Calu3 (cell line): ENCODE measurements at places on chromosomes 2 and 18.
A peak's percentile ranks its signal among the peaks of the same experiment; 100 is the strongest.

GRCh38 chr2:104049981-104050380, 803.9 kb upstream of the POU3F3 start:
- DNase-seq: no peak

DNA sequence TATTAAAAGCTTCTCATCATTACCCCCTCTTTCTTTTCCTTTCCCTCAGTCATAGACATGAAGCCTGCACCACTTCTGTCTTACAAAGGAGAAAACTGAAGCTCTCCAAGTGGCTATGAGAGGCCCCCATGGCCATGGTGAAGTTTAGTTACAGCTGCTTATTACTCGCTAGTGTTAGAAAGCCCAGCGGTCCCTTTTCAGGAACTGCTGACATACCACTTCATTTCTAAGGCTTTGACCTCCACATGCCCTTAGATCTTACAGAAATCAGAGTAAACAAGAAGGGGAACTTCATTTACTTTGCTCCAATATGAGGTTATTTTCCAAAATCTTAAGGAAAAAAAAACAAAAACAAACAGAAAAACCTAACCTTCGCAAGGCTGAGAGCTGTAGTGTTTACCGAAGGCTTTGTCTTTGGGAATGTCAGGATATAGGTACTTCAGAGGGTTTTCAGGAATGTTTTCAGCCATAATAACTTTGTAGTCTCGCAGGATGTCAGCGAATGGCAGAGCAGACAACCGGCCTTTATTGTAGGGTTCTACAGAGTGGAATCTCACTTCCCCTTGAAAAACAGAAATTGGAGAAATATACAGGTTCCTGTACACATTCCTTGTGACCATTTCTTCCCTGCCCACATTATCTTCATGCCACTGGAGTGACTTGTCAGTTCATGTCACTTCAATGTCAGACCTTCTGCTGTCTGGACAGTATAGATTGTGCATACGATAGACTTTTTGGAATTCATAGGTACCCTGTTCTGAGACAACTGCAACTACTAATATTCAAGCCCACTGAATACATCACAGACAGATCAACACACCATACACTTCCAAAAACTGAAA, 18.8 kb upstream of the STAT1 start:
- no peak for DNase-seq

DNA sequence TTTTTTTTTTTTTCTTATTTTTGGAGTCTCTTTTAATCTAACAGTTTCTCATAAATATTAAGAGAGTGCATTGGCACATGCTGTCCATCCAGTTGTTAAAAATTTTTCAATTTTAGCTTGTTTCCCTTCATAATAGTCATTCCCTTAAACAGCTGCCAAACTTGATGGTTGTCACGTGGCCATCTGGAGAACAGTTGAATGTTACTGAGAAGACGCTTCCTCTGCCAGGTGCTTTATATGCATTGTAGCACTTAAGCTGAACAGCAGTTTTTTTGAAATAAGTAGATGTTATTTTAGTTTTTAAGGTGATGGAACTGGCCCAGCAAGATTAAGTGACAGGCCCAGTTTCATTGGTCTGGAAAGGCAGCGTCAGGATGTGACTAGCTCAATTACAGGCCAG, 3.3 kb downstream of the SMARCAL1 start:
- no peak for DNase-seq

DNA sequence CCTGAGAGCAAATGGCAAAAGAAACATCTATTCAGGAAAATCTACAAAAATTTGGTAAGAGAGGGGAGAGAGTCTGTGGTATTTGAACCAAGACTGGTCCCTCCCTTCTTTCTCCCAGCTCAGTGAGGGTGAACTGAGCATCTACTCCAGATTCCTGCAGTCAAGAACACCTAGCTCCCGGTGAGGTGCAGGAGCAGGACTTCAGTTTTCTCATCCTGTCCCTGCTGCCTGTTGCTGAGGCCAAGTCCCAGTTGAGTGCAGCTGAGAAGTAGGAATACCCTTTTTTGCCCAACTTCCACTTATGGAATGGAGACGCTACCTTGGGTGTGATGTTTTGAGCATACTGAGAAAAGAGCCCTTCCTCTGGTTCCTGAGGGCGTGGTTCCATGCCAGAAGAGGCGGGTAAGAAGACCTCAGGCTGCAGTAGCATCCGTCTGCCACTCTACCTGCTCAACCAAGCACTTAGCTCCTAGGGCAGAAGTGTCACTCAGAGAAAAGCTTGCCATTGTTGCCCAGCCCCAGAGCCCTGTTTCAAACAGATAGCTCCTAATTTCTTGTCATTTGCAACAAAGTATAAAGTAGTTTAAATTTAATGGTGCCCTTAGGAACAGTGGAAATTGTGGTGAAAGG, 112.9 kb downstream of the SOS1 start:
- no peak for DNase-seq

- DNase-seq: no peak
These were observed 58.2 kb downstream of the GLI2 start for GRCh38 chr2:120793682-120794403.

GRCh38 chr2:8659092-8659734, 22.6 kb upstream of the ID2 start:
- DNase-seq: no peak

- DNase-seq: no peak
These were observed 30.1 kb downstream of the MBP start for GRCh38 chr18:77102259-77103040.

DNA sequence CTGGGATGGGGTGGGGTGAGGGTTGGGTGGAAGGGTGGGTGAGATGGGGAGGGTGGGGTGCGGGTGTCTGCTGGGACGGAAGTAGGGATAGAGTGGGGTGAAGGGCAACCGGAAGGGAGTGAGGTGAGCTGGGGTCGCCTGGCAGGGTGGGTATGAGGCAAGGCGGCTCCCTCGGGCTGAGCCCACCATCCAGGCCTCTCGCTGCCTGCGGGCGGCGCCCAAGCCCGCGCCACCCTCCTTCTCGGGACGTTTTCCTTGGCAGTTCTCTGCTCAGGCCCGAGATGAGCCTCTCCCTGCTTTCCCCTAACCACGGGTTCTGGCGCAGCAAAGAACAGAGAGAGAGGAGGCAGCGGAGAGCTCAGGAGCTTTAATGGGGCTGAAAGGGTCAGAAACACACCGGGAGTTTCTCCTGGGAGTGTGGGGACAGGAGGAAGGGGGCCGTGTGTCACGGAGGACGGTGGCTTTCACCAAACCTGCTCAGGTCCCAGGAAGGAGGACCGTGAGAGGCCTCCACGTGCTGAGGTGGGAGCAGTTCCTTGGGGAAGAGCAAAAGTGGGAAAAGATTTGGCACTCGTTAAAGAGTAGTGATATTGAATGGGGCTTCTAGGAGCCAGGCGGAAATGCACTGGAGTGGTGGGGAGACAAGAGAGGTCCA, 4.1 kb downstream of the FEV start:
- no peak for DNase-seq

DNA sequence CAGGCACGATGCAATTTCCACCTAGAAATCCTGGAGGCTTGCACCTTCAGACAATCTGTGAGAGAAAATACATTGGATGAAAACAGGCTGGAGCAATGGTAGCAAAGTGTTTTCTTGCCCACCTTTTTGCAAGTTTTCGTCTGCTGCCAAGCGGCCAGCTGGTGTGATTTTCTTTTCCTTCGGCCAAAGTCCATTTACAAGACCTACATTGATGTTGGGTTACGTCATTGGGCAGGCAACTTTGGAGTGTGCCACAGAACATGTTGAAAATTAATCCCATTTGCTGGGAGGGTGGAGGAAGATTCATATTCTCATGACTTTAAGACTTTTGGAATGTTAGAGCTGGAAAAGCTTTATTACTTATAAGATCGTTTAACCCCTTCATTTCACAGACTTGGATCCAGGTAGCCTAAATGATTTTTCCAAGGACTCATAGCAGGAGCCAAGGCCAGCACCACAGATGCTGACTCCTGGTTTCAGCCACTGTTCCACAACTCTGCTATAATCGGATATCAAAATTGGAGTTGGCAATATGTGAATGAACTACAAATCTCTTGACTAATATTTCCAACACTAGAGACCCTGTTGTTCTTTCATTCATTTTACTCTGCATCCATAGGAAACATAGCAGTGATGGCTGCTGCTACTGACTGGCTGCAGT, 352.1 kb downstream of the RND3 start:
- DNase-seq: peak; percentile 59

DNA sequence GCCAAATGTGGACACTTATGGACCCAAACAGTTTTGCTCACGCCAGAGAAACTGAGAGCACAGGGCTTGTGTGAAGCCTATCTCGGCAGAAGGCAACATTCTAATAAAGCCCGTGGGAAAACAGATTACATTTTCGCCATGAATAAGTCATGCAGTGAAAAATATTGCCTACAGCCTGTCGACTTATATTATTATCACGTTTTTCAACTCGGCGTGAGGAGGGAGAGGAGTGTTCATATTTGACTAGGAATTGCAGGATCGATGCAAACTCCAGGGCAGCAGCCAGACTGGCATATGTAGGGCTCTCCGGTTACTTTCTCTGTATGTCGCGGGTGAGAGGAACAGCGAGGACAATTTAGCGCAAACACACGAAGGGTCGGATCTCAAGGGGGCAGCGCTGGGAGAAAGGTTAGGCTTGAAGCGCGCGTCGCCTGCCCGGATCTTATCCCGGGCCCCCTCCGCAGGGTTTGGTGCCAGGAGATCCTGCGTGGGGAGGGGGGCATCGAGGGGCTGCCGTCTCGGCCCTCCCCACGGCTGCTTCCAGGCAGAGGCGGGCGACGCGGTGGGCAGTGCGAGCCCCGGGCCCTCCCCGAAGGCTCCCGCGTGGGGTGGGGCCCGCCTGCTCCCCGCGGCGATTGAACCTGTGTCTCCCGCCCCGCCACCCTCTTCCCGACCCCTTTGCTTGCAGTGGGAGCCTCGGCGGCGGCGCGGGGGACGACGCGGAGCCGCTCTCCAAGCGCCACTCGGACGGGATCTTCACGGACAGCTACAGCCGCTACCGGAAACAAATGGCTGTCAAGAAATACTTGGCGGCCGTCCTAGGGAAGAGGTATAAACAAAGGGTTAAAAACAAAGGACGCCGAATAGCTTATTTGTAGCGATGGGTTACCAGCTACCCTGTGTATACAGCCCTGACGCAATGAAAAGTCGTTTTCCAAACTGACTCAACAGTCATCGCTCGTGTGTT, 4.4 kb downstream of the ADCYAP1 start:
- no peak for DNase-seq

DNA sequence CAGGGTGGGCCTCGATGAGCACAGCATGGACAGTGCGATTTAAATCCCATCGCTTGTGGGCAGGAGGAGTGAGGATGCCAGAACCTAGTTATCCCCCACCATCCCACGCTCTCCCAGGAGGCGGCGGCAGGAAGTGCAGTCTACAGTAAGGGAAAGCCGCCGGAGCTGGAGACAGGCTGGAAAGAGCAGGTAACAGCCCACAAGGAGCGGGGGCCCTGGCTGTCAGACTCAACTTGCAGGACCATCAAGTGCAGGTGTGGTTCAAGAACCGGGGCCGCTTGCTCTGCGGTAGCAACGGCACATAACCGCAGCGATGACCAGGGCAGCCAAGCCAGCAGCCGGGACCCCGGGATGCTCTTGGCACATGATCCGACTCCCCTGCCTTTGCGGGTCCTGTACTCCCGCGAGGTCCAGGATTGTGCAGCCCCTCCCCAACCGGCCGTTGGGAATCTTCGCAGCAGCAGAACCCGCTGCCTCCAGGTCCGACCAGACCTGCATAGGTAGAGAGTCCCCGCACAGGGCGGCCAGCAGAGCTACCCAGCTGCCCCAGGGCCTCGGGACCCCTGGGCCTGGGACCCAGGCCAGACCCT, 82.1 kb downstream of the BIN1 start:
- DNase-seq: no peak

GRCh38 chr2:9488583-9489547, 14.5 kb downstream of the IAH1 start:
- DNase-seq: no peak

GRCh38 chr2:189835855-189836558, 51.8 kb downstream of the PMS1 start:
- no peak for DNase-seq

DNA sequence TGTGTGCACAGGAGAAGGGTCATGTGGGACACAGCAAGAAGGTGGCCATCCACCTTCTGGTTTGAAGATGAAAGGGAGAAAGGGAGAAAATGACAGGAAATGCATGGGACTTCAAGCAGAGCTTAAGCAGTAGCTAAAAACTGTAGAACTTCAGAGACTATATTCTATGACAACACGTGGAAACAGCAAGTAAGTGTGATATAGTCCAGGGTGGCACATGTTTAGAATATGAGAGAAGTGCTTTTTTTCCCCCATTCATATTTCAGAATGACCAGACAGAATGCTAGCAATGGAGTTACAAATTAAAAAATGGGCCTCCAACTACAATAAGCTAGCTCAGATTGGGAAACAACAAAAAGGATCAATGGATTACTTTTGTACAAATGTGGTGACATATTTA, 1042.2 kb downstream of the TMEM182 start:
- DNase-seq: no peak

DNA sequence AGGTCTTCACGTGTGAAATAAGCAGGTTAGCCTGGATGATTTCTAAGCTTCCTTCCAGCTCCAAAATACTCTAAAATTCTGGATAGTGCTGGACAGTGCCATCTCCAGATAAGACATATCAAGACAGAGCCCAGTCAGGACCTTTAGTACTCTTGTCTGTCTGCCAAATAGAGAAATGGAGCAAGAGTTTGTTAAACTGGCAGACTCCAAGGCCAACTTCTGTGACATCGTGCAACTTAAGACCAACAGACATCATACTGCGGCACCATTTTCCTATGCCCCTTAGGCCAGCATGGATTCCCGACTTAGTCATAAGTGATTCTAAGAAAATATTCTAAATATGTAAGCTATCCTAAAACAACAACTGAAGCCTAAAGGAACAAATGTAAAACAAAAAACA, 118.6 kb downstream of the RBMS1 start:
- no peak for DNase-seq

DNA sequence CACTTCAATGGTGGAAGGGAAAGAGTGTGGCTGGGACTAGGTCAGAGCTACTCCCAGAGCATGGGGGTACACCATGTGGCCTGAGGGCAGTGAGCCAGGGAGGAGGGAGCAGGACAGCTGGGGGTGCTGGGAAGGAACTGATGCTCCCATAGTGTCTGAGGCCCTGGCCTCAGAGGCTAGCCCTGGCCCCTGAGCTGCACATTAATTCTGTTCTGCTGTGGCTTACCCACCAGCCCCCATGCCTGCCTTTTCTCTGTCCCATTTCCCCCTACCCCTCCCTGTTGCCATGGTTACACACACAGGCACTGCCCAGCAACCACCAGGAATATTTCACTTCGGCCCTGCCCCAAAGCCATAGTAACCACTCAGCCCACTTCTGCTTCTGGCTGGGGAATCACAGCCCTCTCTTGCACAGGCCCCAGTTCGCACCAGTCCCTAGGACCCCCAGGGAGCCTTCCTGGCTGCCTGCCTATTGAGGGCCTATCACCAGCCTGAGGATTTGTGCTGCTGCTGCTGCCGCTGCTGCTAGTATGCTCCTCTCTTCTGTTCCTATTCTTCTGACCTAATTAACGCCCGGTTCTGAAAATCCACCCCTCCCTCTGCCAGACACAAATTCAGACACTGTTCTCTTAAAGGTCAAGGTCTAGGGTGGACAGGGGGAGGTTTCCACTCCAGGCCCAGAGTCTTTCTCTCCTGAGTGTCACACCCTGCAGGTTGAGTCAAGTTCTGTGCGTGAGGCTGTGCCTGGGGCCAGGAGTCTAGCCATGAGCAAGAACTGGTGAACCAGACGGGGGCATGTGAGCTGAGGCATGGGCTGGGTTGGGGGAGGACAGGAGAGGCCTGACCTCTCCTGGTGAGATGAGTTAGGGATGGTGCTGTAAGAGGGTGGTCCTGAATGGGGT, 87.1 kb upstream of the MCFD2 start:
- peak; percentile 12 for DNase-seq

- no peak for DNase-seq
These were observed 429.4 kb downstream of the ARHGAP15 start for GRCh38 chr2:143558665-143559064.

- no peak for DNase-seq
These were observed 54.0 kb downstream of the MEIS1 start for GRCh38 chr2:66488946-66489345.

- no peak for DNase-seq
These were observed 303.1 kb downstream of the SS18 start for GRCh38 chr18:25787276-25787675.
